Left forelimb (tissue), 1 donor: ENCODE measurements at places on chromosomes 11 and 22.

- DNase-seq, result no peak
These were observed 70.8 kb downstream of the CDKN1C start for GRCh38 chr11:2814751-2815150.

DNA sequence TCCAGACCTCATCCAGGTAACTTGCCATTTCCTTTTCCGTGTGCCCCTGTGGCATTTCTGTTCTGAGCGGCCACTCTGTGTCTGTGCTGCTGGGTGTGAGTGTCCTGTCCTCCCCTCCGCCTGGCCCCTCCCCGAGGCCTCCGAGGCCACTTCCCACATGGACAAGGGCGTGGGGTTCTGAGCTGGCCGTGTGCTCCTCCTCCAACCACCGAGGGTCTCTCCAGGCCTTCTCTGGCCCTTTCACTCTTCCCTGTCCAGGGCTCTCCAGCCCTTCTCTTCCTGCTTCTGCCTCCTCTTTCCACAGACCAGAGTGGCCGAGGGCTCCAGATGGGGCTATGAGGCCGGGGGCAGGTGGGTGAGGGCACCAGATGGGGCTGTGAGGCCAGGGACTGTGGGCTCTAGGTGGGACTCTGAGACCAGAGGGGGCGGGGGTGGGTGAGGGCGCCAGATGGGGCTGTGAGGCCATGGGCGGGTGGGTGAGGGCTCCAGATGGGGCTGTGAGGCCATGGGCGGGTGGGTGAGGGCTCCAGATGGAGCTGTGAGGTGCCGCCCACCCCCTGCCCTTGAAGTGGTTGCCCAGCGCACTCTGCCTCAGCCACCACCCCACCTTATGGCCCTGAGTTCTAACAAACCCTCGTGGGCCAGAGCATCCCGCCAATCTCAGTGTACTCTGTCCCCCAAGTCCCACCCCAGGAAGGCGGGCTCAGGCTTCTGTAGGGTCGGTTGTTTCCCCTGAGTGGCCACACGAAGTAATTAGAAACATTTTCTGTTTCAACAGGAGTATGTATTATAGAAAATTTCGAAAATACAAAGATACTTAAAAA, 24.1 kb downstream of the PTDSS2 start:
- DNase-seq, result no peak

GRCh38 chr11:72574548-72575460, 99.4 kb downstream of the PDE2A start:
- DNase-seq, result peak; percentile 48

DNA sequence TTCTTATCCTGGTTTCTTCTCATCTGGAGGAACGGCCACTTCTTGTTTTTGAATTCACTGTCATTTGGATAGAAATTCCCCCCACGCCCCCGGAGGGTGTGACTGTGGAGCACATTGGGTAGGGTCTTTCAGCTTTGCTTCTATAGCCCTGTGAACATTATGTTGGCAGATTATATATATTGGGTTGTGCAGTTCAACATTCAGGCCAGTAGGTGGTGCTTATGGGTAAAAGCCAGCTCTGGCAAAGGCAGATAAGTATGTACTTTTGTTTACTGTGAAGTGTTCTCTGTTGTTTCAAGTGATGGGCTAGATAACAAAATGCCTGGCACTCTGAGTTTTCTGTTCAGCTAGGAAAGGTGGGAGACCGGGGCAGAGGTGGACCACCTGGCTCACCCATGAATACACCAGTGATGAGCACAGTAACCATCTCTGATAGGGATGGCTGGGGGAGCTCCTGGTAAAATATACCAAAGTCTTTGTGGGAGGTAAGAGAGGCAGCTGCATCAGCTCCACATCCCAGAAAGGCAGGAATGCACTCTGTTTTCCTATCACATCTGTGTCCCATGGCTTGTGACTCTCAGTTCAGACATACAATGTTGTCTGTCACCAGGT, 1348.2 kb upstream of the RAG2 start:
- DNase-seq, result no peak

- no peak for DNase-seq
These were observed 112.6 kb upstream of the E2F8 start for GRCh38 chr11:19353287-19353850.

GRCh38 chr11:60493454-60493853, 876 bp downstream of the MS4A12 start:
- DNase-seq, result no peak

DNA sequence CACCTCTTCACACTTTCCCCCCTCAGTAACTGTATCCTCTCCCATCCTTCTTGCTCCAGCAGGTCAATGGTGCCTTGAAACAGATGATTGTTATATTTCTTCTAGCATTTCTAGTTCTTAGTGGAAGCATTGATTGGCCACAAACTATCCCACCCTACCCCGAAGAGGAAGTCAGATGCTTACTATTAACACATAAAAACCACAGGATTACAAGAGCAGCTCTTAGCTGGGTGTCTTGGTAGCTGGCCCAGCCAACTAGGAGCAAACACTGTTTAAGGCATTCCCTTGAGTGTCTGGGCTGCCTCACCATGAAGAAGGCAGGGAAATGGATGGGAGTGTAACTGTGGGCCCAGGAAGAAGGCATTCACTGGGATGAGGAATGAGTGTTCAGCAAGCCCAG, 176.6 kb downstream of the GRIK4 start:
- DNase-seq, result no peak

DNA sequence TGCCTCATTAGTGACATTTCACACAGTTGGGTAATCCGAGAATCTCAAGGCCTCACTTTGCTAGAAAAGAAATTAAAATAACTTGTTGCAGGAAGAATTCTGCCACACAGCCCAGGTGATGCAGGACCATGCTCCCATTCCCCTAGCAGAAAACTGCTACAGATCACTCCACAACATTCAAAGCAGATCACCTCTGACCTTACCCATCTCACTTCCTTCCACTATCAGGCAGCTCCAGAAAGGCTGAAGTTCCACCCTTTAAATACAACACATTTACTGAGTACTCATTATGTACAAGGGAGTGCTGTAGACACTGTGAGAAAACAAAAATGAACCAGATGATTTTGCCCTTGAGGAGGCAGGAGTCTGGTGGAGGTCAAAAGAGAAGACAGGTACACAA, 231.0 kb downstream of the TTC28 start:
- no peak for DNase-seq

- no peak for DNase-seq
These were observed 657 bp downstream of the ELMOD1 start for GRCh38 chr11:107591378-107592230.

DNA sequence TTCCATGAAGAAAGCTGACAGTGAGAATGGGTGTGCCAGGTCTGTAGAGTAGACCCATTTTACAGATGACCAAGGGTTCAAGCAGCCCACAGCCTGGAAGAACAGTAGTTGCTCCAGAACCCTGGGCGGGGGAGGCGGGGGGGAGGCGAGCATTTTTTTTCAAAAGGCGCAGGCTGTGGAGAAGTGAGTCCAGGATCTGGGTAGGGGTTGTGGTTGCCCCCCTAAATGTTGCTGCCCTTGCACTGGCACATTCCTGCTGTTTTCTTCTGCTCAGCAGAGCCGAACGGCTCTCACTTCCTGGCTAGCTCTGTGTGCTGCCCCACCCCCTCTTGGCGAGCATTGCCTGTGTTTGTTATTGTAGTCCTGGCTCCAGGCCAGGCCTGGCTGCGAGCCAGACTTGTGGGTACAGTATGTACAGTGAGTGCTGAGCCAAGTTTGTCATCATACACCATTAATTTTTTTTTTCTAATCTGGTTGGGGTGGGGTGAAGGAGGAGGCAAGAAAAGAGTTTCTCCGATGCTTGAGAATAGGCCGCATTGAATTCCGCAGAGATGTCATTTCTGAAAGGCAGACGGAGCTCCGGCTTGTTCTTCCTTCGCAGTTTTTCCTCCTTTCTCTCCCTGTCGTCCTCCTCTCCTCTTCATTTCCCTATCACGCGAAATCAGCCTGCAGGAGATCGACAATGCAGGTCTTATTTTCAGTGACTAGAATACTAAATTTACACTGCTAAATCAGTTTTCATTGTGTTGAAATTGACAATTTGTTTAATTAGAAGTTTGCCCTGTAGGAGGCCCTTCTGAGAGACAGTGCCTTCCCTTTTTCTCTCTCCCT, 100.5 kb downstream of the ZBTB16 start:
- DNase-seq, result peak; percentile 98

GRCh38 chr11:63710476-63711217, 29.3 kb downstream of the RTN3 start:
- DNase-seq, result no peak

DNA sequence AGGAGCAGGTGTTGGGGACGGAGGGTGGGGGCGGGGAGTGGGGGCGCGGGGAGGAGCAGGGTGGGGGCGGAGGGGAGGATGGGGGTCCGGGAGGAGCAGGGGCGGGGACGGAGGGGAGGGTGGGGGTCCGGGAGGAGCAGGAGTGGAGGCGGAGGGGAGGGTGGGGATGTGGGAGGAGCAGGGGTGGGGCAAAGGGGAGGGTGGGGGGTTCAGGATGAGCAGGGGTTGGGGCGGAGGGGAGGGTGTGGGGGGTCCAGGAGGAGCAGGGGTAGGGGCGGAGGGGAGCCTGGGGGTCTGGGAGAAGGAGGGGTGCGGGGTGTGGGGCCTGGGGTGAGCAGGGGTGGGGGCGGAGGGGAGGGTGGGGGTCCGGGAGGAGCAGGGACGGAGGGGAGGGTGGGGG, 17.1 kb downstream of the CRELD2 start:
- DNase-seq, result no peak

GRCh38 chr22:48185071-48186055, 1422.9 kb downstream of the TBC1D22A start:
- no peak for DNase-seq

DNA sequence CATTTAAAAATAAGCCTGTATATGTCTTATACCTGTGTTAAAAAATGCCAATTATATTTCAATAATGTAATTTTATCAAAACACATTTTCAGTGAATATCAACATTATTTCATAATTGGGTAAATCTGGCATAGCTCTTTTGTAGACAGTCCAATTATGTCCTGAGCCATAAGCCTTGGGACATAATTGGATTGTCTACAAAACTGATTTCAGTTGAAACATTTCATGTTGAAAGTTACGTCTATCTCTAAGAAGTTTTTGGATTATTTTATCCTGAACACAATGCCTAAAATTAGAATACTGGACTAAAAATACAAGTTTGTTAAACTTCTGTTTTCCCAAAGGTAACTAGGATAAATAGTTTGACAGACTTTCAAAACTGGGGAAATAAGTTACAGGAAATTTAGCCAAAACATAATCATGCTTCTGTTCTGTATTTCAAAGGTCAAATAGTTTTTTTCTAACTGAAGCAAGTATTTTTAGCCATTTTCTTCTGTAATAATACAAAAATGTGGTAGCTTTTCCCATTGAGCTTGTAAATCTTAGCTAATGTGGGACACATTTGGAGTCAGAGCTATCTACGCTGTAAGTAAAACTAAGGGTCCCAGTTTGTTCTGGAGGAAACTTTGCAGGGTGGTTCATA, 100.7 kb upstream of the BIRC3 start:
- no peak for DNase-seq

- DNase-seq, result no peak
These were observed 120.5 kb upstream of the FGF3 start for GRCh38 chr11:69939551-69940245.

- peak; percentile 41 for DNase-seq
These were observed 3.5 kb upstream of the SLC22A6 start for GRCh38 chr11:62988276-62988675.

DNA sequence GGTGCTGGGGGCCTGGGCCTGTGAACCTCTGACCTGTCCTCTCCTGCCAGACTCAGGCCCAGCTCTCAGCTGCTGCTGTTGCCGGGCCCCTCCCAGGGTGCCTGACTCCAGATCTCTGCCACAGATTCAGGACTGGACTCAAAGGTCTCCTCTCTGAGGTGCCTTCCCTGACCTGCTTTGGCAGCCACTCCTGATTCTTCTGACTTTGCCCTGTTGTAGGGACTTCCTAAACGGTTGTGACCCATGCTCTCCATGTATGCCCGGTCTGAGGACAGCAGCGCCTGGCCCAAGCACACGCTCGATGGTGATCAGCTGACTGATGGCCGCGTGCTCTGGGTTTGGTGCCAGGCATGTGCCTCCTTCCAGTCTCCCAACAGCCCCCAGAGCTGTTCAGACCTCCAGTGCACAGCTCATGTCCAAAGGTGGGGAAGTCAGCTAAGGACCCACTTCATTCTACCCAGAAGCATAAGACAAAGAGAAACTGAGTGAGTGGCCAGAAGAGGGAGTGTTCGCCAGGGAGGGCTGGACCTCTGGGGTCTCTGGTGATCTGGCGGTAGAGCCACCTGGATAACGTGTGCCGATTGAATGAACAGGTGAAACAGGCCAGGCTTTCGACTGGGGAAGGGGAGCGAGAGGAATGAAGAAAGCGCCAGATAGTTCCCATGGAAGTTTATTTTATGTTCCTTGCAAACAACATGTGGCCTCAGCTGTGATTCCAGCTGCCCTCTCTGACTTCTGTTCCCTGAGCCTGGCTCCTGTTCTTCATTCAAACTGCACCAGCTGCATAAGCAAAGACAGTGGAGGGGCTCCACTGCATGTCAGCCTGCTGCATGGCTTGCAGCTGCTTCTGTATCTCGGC, 8.1 kb upstream of the TOP3B start:
- DNase-seq, result no peak

DNA sequence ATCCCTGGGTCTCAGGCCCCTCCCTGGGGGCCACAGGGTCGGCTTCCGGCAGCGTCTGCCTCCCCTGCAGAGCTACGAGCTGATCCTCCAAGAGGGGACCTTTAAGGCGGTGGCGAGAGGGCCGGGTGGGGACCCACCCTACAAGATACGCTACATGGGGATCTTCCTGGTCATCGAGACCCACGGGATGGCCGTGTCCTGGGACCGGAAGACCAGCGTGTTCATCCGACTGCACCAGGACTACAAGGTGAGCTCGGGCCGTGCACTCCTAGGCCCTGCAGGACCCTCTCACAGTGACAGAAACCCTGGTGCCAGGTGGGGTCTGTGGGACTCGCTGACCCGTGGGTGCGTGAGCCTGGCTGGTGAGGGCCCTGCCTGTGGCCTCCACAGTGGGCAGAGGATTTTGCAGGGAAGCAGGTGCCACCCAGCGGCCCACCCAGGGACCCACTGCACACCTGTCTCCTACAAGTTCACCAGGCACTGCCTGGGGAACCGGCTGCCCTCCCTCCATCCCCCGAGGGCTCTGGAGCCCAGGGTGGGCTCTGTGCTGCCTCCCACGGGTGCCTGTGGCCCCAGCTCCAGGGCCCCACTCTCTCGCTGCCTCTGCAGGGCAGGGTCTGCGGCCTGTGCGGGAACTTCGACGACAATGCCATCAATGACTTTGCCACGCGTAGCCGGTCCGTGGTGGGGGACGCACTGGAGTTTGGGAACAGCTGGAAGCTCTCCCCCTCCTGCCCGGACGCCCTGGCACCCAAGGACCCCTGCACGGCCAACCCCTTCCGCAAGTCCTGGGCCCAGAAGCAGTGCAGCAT, 13.7 kb downstream of the MUC5B start:
- DNase-seq, result peak; percentile 45

DNA sequence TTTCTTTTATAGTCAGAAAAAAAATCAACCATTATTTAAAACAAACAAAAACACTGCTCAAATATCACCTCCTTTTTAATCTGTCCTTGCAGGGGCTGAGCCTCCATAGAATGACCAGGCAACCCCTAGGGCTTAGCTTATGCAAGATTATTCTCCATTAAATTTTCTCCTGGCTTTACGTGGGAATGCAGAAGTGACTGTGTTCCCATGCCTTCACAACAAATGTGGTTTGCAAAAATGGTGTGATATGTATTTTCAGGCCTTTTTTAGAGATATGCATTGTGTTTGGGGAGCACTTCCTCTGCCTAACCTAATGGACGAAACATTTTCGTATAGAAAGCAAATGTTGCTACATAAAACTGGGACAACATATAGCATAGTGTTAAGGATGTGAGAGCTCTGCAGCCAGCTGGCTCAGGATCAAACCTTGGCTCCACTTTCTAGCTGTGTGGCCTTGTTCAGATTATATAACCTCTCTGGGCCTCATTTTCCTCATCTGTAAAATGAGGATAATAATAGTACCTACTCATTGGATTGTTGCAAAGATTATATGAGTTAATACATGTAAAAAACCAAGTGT, 82.6 kb downstream of the PARVA start:
- DNase-seq, result no peak
